ENCODE measurements at places on chromosomes 7 and 10. TPM values are rescaled to one million over a fixed set of nuclear protein-coding genes. Genes with fewer than 3 reads are reported as not detected.

Gene PNLIP
- total RNA-seq = not detected

Gene DLX6
- total RNA-seq = not detected

Gene ZNF736
- 24.2 TPM for total RNA-seq

Gene INMT
- 1.4 TPM for total RNA-seq

Gene ZNF786
- total RNA-seq = 8.0 TPM

Gene GIMAP8
- total RNA-seq = 40.6 TPM

Gene TEX47
- not detected for total RNA-seq

Gene OR9A2
- total RNA-seq = not detected

Gene TMEM130
- not detected for total RNA-seq

Gene NEURL1
- total RNA-seq = 1.1 TPM

Gene ZNF503
- total RNA-seq = not detected

Gene DNAJB6
- total RNA-seq = 62.0 TPM

Gene TMEM196
- total RNA-seq = not detected

Gene PAPSS2
- 0.24 TPM for total RNA-seq

Gene RNLS
- 1.5 TPM for total RNA-seq

Gene AZGP1
- total RNA-seq = not detected

Gene MOGAT3
- total RNA-seq = 0.18 TPM

All from activated naive CD4-positive, alpha-beta T cell treated with anti-CD3 and anti-CD28 coated beads, Interleukin-2, amount 10 ng/mL, durations not matched to agents 5 hours and 36 hours (primary cell).